Retina (tissue), 1 donor: ENCODE measurements at places on chromosomes 12 and 14.

- no peak for DNase-seq
Measured at GRCh38 chr12:132393245-132393795, 63.9 kb upstream of the GALNT9 start.

GRCh38 chr14:26863736-26864135, 265.9 kb upstream of the NOVA1 start:
- no peak for DNase-seq

DNA sequence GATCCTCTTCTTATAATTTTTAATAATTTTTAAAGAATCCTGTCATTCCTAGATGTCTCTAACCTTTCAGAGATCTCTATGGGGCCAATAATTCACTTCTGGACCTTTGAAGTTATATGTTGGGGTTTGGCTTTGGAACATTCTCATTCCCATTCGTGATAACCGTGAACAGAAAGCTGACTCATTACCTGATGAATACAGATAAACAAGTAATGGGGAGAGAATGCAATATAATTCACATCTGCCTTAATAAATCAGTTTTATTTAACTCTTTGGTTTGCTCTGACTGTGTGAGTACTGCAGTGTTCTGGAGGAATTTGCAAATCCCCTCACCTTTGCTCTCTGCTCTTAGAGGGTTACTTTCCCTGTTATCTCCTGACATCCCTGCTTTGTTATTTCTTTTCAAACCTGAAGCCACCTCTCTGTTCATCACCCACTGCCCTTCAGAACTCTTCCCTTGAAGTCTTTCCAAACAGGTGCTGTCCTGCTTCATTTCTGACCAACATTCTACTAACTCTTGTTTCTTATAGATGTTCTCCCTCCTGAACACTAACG, 79.6 kb upstream of the SLC38A2 start:
- DNase-seq = no peak

- no peak for DNase-seq
Measured at GRCh38 chr14:68649476-68650189, 143.2 kb downstream of the ZFP36L1 start.

DNA sequence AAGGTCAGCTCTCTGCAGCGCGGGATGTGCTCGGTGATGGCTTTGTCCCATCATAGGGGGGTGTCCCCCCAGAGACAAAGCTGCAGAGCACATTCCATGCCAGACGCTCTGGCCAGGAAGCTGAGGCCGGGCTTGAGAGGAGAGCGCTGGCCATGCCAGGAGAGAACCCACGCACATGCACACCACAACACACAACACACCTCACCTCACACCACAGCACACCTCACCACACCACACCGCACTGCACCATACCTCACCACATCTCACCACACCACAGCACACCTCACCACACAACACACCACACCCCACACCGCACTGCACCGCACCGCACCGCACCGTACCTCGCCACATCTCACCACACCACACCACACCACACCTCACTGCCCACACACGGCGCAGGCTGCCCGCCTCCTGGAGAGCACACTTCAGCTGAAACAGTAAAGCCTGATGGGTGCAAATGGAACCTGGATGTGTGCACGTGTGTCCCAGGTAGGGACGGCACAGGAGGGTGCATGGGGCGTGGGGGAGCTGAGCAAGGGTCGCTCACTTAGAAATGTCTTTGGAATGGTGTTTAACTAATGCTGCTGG, 10.8 kb downstream of the ANKRD9 start:
- no peak for DNase-seq

- DNase-seq = no peak
Measured at GRCh38 chr12:47193066-47193465, 113.3 kb upstream of the AMIGO2 start.

DNA sequence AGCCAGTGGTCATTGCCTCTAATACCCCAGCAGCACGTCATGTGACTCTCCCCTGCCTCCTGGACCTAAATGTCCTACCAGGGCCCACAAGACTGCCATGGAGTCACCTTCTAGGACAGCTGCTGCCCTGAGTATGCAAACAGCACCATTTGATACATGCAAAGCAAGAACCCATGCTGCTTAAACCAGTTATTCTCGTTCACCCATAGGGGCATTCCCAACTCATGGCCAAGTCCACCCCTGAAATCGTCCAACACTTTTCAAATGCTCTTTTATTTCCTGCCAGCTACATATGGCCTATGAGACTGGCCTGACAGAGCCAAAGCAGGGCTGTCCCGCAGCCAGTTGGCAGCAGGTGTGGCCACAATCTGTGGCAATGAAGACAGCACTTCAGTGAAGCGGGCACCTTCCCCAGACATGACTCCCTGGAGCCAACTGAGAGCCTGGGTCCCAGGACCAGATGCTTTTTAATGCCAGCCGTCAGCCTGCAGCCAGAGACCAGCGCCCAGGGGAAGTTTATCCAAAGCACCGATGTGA, 99.9 kb downstream of the BCAT1 start:
- DNase-seq = no peak

- DNase-seq = no peak
Measured at GRCh38 chr14:32602699-32603098, 273.6 kb downstream of the AKAP6 start.

DNA sequence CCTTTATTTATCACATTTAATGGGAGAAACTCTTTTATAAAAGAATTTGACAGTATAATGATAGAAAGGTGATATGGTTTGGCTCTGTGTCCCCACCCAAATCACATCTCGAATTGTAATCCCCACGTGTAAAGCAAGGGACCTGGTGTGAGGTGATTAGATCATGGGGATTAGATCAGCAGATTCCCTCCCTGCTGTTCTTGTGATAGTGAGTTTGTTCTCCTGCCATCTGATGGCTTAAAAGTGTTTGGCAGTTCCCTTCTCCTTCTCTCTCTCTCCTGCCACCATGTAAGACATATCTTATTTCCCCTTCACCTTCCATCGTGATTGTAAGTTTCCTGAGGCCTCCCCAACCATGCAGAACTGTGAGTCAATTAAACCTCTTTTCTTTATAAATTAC, 1110.3 kb downstream of the FLRT2 start:
- DNase-seq = no peak

- no peak for DNase-seq
Measured at GRCh38 chr14:74893614-74894091, 11.9 kb downstream of the DLST start.

- DNase-seq = no peak
Measured at GRCh38 chr12:14810167-14810952, 3.6 kb downstream of the SMCO3 start.

- no peak for DNase-seq
Measured at GRCh38 chr14:55336691-55337090, 65.5 kb downstream of the FBXO34 start.

DNA sequence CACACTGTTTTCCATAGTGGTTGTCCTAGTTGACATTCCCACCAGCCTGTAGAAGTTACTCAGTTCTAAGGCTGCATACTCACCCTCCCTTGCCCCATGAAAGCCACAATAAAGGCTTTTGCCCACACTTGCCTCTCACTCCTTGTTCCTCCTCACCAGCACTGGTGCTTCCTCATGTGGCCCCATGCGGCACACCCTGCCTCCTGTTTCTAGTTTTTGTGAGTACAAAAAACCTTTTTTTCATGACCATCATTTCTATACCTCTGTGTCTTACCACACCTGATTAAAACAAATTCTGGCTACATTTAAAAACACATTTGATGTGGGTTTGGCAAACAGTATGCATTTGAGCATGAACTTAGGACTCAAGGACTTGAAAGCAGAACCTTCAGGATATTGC, 40.7 kb upstream of the RIN3 start:
- DNase-seq = no peak

- no peak for DNase-seq
Measured at GRCh38 chr12:262817-263216, at the start of gene SLC6A13. SLC6A13 (minus strand) TSS chr12:262836; CDS start chr12:260052, 2,784 bp downstream.

- no peak for DNase-seq
Measured at GRCh38 chr12:67741270-67741669, 92.7 kb downstream of the DYRK2 start.

DNA sequence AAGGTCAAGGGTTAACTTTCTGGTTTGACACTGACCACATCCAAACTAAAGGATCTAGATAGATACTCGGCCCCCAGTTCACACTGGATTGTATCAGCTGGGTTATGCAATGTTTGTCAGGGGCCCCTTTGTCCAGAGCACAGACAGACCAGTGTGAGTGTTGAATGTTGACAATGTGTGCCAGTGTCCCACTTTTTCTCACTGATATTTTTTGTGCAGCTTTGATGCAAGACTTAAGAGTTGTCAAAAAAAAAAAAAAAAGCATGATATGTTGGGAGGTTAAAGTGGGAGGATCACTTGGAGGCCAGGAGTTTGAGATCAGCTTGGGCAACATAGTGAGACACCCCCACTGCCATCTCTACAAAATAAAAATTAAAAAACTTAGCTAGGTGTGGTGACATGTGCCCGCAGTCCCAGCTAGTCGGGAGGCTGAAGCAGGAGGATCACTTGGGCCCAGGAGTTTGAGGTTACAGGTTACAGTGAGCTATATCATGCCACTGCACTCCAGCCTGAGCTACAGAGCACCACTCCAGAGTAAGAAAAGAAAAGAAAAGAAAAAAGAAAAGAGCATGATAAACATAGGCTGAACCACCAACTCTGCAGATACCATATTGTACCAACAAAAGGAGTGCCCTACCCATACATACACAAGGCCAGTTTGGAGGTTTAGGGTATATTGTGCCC, 97.5 kb downstream of the LGR5 start:
- no peak for DNase-seq

GRCh38 chr14:69101331-69101826, 51.5 kb downstream of the DCAF5 start:
- DNase-seq = no peak
